Fibroblast of lung (primary cell): ENCODE measurements at places on chromosomes 3 and 15.

DNA sequence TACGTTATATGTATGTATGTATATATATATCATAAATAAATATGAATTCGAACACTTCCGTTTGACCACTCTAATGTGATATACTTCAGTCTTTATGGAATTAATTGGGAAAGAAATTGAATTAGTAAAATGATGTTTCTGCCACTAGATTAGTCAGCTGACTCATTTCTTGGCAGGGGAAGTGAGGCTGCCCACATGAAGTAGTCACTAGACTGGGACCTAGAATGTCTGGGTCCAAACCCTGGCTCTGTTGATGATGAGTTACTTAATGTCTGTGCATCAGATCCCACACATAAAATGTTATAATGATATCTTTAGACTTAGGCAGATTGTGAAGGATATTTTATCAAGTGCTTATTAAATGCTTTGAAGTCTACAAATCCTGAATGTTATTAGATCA lies 27.4 kb upstream of the ARL14 start:
- no peak overlapping the region for H3K4me3 ChIP-seq
- H3K27me3 ChIP-seq: no peaks in the 10 kb centered on the region
- H3K27ac ChIP-seq: no peak overlapping the region
- no peaks in the 10 kb centered on the region for H3K4me1 ChIP-seq

- H3K4me3 ChIP-seq: no peak overlapping the region
- H3K27me3 ChIP-seq: no peaks in the 10 kb centered on the region
These were observed 152.3 kb downstream of the SMAD6 start for GRCh38 chr15:66854012-66854965.

GRCh38 chr3:69806735-69807438 lies 67.6 kb downstream of the MITF start:
- H3K36me3 ChIP-seq: no peaks in the 10 kb centered on the region

DNA sequence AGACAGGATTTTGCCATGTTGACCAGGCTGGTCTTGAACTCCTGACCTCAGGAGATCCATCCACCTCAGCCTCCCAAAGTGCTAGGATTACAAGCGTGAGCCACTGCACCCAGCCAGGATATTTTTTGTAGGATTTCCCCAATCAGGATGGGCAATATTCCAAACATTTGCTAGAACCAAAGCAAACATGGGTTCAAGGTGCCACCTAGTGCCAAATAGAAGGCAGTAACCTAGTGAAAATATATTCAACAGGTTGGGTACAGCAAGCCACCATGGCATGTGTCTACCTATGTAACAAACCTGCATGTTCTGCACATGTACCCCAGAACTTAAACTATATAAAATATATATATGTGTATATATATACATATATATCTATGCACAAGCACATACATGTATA lies 185.9 kb upstream of the CADM2 start:
- no peak overlapping the region for H3K27ac ChIP-seq
- no peak for DNase-seq
- no peaks in the 10 kb centered on the region for H3K27me3 ChIP-seq
- no peaks in the 10 kb centered on the region for H3K36me3 ChIP-seq

- H3K27me3 ChIP-seq: peaks cover 18% of the 10 kb centered on the region
- no peak overlapping the region for H3K27ac ChIP-seq
- H3K4me1 ChIP-seq: no peaks in the 10 kb centered on the region
- no peaks in the 10 kb centered on the region for H3K36me3 ChIP-seq
- H3K4me3 ChIP-seq: no peak overlapping the region
These were observed 23.6 kb downstream of the RHCG start for GRCh38 chr15:89472785-89473256.

DNA sequence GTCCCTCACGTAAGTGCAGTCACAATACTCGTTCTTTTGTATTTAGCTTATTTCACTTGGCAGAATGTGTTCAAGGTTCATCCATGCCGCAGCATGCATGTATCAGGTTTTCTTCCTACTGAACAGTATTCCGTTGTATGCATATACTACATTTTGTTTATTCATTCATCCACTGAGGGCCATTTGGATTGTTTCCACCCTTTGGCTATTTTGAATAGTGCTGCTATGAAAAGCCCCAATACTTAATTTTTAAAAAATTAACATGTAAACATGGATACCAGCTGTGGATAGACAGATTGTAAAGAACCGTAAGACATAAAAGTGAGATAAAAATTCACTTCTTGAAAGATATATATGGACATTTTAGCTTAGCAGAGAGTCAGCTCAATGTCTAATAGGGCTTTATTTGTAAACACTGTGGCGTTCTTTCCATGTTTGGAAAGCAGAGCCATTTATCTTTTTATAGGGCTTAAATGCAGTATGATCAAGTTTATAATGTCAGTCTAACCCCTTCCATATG lies 115.9 kb downstream of the VPS8 start:
- DNase-seq: no peak
- no peaks in the 10 kb centered on the region for H3K36me3 ChIP-seq
- no peaks in the 10 kb centered on the region for H3K27me3 ChIP-seq
- no peak overlapping the region for H3K4me3 ChIP-seq

- H3K4me1 ChIP-seq: peaks cover 2% of the 10 kb centered on the region
- no peak overlapping the region for H3K27ac ChIP-seq
- no peaks in the 10 kb centered on the region for H3K27me3 ChIP-seq
- H3K36me3 ChIP-seq: no peaks in the 10 kb centered on the region
- H3K4me3 ChIP-seq: no peak overlapping the region
- peak; percentile 50 for DNase-seq
These were observed 399.6 kb downstream of the NAALADL2 start for GRCh38 chr3:175258763-175259162.

DNA sequence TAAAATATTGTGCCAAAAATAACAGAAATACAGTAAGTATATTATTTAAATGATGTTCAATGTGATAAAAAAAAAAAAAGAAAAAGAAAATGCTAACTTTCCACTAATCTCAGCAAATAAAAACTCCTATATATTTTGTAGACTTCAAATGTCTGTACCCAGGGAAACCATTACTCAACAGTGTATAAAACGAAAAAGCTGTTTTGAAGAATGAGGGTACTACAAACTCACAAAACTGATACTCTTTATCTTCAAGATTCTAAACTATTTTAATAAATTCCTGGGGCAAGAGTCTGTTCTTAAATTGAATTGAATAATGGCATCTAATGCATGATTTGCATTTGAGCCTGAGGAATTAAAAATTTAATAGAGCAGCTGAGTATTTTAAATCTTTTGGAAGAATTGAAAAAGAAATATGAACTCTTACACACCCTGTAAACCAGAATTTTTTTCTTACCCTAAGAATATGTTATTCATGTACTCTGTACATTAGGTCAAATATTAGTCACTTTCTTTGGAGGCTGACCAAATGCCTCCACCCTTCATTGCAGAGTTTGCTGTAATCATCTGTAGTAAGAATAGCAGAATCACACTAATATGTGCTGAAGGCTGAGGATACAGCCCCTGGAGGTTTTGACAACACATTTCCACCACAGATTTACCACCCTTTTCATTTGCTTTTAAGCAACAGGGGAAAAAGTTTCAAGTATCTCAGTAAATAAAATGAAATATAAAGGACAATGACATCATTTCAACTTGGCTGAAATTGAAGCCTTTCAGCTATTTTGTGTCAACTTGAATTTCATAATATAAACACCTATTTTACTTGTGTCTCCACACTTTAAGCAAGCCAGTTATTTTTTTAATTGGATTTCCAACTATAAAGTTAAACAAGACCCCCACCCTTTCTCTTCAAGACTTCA lies 79.7 kb downstream of the FBN1 start:
- no peaks in the 10 kb centered on the region for H3K27me3 ChIP-seq
- peak overlapping the region; percentile 60 for H3K27ac ChIP-seq
- H3K4me1 ChIP-seq: peaks cover 10% of the 10 kb centered on the region
- peak; percentile 87 for DNase-seq
- H3K4me3 ChIP-seq: peak overlapping the region; percentile 16

DNA sequence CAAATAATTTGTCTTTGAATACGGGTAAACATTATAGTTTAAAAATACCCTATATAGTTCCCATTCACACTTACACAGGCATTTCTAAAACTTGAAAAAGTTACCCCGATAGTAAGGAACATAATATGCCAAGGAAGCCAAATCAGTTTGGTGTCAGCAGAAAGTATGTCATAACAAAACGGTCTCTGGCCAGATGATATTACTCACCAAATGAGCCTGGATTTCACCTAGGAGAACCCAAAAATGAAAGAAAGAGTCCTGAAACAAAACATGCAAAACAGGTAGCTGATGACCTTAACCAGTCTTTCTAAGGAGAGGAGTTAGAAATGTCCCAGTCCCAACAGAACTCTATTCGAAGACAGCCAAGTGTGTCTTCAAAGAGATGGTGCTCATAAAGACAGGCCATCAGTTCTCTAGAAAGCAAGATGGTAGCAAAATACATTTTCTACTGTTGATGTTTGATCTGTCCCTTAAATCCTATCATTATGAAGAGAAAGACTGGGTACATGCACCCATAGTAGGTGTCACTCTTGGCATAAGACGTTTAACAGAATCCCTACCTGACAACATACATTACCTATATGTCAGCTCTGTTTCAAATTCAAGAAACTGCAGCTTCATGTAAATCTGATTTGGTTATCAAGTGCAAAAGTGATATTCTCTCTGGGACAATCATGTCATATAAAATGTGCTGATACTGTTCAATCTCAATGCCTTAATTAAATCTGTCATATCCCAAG lies 942.5 kb downstream of the ROBO1 start:
- H3K36me3 ChIP-seq: no peaks in the 10 kb centered on the region
- peak; percentile 8 for DNase-seq
- peaks cover 2% of the 10 kb centered on the region for H3K4me1 ChIP-seq
- H3K27ac ChIP-seq: no peak overlapping the region
- no peaks in the 10 kb centered on the region for H3K27me3 ChIP-seq

DNA sequence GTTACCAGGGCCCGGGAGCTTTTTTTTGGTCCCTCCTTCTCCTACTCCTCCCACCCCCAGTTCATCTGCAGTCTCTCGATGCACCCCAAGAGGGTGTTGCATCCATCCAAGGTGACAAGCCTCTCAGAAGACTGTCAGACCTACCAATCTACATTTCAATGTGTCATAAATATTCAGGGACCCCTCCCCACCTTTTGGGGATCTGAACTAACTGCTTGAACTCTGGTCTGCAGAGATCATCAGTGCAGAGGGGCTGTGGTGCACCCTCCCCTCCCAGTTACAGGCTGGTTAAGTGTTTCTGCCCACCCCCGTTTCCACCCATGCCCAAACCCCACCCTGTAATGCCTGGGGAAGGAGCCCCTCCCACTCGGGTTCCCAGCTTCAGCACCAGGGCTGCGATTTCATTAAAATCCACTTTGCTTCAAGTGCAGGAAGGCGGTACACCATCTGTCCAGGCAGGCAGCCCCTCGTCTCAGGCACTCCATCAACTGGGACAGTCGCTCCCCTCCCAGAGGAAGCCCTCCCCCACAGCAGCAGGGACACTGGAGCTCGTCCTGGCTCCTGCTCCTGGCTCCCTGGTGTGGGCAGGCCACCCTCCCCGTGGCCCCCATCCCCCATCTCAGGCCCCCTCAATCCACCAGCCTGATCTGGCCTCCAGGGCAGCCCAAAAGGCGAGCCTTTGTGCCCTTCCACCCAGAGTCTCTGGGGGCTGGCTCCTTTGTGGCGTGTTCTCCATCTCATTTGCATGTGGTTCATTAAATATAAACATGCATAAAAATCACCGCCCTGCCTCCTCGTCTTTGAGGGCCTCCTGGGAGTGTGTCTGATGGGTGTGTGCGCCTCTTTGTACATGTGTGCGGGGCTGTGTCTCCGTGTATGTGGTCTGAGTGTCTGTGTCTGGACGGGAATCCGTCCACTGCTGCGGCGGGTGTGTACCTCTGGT lies 32.3 kb downstream of the RNU5B-1 start:
- peaks cover 7% of the 10 kb centered on the region for H3K27me3 ChIP-seq
- H3K4me3 ChIP-seq: no peak overlapping the region
- no peak overlapping the region for H3K27ac ChIP-seq

GRCh38 chr15:72824112-72824511 lies 40.6 kb upstream of the ADPGK start:
- H3K4me1 ChIP-seq: no peaks in the 10 kb centered on the region
- H3K27me3 ChIP-seq: peaks cover 2% of the 10 kb centered on the region
- no peak overlapping the region for H3K4me3 ChIP-seq
- H3K27ac ChIP-seq: no peak overlapping the region
- no peaks in the 10 kb centered on the region for H3K36me3 ChIP-seq

DNA sequence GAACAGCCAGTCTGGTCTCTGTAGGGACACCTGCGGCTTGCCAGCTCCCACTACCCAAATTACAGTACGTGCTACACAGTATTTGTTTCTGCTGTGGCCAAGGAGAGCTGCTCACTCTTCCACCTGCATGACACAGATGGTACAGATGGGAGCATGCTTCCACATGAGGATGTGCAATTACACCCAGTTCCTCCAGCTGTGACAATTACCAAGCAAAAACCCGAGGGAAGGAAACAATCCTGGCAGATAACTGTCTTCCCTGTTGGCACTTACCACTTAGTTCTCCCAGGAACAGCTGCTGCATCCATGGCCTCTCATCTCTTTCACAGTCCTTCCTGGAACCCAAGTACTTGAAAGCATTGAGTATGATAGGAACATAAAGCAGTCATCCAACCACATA lies 34.4 kb downstream of the DET1 start:
- DNase-seq: no peak
- H3K4me1 ChIP-seq: peaks cover 6% of the 10 kb centered on the region
- H3K27ac ChIP-seq: no peak overlapping the region
- H3K36me3 ChIP-seq: no peaks in the 10 kb centered on the region
- no peak overlapping the region for H3K4me3 ChIP-seq
- no peaks in the 10 kb centered on the region for H3K27me3 ChIP-seq

DNA sequence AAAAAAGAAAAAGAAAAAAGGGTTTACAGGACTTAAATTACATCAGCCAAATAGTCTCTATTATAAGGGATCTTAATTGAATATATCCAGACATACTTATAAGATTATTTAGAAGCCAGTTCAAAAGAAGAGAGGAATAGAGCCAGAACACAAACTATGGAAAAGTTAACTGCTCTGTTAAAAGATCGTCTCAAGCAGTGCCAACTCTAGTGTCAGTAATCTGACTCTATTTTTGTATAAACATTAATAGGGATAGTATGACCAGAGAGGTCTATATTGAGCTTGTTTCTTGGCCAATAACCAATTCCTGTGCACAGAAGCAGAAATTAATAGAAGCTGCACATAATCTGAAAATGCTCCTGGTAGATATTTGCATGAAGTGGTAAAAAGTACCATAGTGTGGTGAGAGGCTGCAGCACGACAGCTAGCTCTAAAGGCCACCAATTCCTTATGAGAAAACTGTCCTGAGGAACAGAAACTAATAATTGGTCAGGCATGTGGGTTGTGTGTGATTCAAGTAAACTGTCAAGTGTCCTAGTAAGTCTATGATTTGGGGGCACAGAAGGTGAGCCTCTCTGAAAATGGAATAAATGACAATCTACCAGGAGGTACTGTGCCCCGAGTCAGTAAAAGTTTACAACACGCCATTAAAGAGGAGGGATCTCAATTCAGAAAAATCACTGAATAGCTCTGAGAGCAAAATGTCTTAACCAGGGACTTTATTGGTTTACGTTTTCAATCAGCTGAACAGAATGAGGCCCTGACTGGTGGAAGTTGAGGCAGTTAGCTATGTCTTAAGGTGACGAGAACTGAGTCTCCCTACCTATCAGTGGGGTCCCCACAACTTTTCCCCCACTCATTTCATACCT lies 51.5 kb upstream of the NANOGP8 start:
- peaks cover 6% of the 10 kb centered on the region for H3K4me1 ChIP-seq
- no peaks in the 10 kb centered on the region for H3K36me3 ChIP-seq
